Natural killer cell treated with Interleukin-12 subunit alpha and Interleukin-12 subunit beta and Interleukin-15 and Interleukin-18, amount 100 ng/mL, for 72 hours (primary cell): ENCODE measurements at places on chromosomes 5 and 9. TPM values are rescaled to one million over a fixed set of nuclear protein-coding genes. Genes with fewer than 3 reads are reported as not detected.

The PARP8 gene
- total RNA-seq: 58.2 TPM

The GLRA1 gene
- total RNA-seq: not detected

The SPAG8 gene
- 1.6 TPM for total RNA-seq

The RASGRF2 gene
- total RNA-seq: 6.7 TPM

The INSL4 gene
- total RNA-seq: not detected

The AIF1L gene
- total RNA-seq: not detected

The GFI1B gene
- 0.45 TPM for total RNA-seq

The WDR38 gene
- not detected for total RNA-seq

The MELK gene
- 53.6 TPM for total RNA-seq

The PCDHB9 gene
- 0.17 TPM for total RNA-seq

The F2RL2 gene
- total RNA-seq: not detected

The SOHLH1 gene
- not detected for total RNA-seq

The LECT2 gene
- total RNA-seq: not detected

The PDE6A gene
- total RNA-seq: not detected

The TAL2 gene
- total RNA-seq: not detected

The RAD17 gene
- total RNA-seq: 24.1 TPM

The NPR3 gene
- not detected for total RNA-seq

The LHFPL2 gene
- total RNA-seq: 0.45 TPM

The SPATA31C1 gene
- not detected for total RNA-seq

The CMYA5 gene
- total RNA-seq: 0.64 TPM

The SPINK6 gene
- not detected for total RNA-seq

The EIF4EBP3 gene
- total RNA-seq: 7.0 TPM

The ADGRD2 gene
- total RNA-seq: not detected

The MCIDAS gene
- total RNA-seq: not detected

The DMAC1 gene
- 30.4 TPM for total RNA-seq

The SLC6A19 gene
- total RNA-seq: not detected

The NINJ1 gene
- 21.9 TPM for total RNA-seq

The FBXO10 gene
- total RNA-seq: 8.7 TPM

The CCL21 gene
- not detected for total RNA-seq

The PRSS3 gene
- total RNA-seq: not detected

The SLC4A9 gene
- total RNA-seq: not detected

The TRAPPC13 gene
- total RNA-seq: 27.4 TPM

The SPATA9 gene
- 1.4 TPM for total RNA-seq

The CCIN gene
- 0.19 TPM for total RNA-seq

The CBY3 gene
- total RNA-seq: not detected
